ENCODE measurements at places on chromosomes 1 and 21.
A peak's percentile ranks its signal among the peaks of the same experiment; 100 is the strongest.

DNA sequence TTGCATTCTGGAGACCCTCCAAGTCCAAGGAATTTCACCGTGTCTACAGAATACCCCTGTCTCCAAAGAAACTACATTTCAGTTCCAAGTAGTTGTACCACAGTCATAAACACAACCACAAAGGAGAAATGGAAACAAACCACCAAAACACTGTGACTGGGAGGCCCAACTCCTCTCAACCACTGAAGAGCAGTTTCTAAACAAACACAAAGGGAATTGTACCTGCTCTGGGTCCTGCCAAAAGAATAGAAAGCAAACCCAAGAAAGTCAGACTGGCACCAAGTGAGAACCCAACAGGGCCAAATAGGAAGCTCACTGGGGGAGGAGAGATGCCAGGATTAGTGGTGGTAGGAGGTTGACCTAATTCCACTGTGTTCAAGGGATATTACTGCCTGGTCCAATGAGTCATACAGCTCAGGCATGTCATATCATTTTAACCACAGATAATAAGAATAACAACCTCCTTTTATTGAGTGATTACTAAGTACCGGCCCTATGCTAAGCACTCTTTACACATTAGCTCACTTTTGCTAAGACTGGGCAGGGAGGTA, 123.9 kb upstream of the PPP2R5A start:
- no peak for DNase-seq

- peak; percentile 63 for DNase-seq
These were observed 77.8 kb downstream of the TMEM53 start for GRCh38 chr1:44596511-44596910.

DNA sequence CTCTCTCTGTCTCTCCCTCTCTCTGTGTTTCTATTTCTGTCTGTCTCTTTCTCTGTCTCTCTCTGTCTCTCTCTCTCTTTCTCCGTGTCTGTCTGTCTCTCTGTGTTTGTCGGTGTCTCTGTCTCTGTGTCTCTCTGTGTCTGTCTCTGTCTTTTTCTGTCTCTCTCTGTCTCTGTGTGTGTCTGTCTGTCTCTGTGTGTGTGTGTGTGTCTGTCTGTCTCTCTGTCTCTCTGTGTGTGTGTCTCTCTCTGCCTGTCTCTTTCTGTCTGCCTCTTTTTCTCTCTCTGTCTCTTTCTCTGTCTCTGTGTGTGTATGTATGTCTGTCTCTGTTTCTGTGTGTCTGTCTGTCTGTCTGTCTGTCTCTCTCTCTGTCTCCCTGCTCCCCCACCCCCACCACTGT, 31.7 kb upstream of the ZC3H12A start:
- DNase-seq, result no peak

GRCh38 chr1:111253876-111254275, 26.4 kb downstream of the CHI3L2 start:
- no peak for DNase-seq

GRCh38 chr1:191970116-191970515, 188.1 kb upstream of the RGS18 start:
- no peak for DNase-seq

DNA sequence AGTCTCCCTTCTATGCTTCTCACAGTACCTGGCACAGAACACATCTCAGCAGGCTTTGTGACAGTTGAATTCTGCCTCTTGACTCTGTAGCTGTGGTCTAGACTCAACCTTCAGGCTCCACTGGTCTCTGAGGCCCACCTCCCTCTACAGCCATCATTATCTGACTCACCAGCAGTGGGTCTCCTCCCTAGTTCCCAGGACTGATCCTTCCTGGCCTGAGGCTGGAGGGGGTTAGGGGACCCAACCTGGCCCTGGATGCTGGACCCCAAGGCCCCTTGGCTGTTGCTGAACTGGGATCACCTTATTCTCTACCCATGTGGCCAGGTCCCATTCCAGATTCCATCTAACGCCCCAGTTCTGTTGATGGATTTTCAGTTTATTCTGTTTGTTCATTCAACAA, 43.1 kb upstream of the FOXO6 start:
- DNase-seq, result no peak

- DNase-seq, result no peak
These were observed 567.0 kb downstream of the AJAP1 start for GRCh38 chr1:5221451-5221850.

All from right cardiac atrium (tissue), 5 donors.